ENCODE measurements at places on chromosomes 7 and 10.
A peak's percentile ranks its signal among the peaks of the same experiment; 100 is the strongest.

DNA sequence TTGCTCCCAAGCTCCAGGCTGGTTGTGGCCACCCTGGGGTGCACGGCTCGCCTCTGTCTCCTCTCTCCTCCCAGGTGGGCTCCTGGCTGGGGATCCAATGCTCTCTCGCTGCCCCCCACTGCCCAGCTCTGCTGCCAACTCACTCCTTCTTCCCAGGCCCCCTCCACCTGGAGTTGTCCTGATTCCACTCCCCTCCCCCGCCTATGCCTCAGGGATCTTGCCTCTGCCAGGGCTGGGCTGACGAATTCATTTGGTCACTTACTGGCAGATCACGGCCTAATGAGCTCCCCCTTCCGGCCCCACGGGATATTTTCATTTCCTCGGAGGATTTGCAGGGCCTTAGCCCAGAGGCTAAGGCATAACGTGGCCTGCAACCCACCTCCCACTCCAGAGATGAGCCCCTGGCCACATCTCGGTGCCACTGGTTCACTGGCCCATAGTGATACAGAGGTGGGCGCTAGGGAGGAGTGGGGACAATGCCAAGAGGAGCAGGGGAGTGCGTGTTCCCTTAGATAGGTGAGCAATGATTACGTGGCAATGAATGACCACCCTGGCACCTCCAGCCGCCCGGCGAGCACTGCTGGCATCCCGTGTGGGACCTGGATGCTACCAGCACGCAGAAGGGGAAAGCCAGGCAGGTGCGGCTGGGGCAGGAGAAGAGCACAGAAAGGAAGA lies 344.6 kb upstream of the SHH start:
- DNase-seq: no peak

DNA sequence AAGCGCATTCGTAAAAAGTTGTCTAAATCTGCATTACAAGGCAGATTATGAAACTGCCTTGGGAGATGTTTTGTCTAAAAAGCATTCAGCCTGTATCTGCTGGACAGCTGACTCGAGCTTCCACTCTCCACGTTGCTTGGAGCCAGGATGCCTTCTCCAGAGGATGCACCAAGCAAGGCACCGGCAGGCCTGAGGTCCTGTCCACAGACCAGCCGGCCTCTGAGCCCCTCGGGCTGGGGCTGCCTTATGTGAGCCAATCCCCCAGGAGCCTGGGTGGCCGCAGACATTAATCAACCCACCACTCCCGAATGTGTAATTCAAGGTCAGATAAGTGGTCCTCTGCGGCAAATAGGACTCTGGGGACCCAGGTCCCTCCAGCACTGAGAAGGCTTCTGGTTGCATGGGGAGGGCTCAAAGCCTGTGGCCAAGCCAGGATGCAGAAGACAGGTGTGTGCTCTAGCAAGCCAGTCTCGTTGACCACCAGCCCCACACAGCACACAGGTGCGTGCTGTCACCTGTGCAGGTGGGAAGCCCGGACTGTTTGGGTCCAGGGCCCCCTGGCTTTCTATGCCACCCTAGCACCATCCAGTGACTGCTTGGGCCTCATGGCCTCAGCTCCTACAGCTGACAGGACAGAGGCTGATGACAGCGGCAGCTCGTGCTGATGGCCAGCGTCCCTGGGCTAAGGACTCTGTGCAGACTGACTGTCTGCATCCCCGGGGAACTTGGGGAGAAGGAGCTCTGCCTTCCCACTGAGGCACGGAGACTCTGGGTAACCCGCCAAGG lies 4.8 kb upstream of the RET start:
- DNase-seq: no peak

DNA sequence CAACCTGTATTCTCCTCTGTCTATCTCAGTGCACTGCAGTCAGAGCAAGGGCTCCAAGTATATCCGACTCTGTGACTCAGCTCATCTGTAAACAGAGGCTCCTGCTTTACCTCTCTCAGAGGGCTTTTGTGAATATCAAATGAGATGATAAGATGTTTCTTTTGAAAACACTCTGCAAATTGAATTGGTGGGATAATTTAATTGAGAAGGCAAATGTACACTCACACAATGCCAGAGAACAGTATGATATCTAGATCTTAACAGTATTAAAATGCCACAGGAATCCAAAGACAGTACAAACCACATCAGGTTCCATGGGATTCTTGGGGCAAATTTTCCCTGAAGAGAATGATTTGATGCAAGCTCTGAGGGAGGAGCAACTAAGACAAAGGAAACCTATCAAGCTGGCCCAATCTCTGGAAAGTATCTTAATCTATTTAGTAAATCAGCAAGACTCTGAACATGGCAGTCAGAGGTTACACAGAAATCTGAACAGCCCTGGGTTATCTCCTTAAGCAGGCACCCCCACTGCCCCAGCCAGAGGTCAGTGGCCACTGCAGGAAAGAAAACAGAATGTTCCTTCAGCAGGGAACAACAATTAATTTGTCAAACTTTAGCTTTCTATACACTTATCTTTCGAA lies 45.9 kb downstream of the DOCK4 start:
- DNase-seq: no peak

GRCh38 chr7:43114458-43114780 lies 2.0 kb downstream of the HECW1 start:
- DNase-seq: no peak

- no peak for DNase-seq
Measured at GRCh38 chr7:130937016-130937415, 203.0 kb upstream of the KLF14 start.

- DNase-seq: no peak
Measured at GRCh38 chr10:78906734-78907390, 161.9 kb upstream of the ZMIZ1 start.

- no peak for DNase-seq
Measured at GRCh38 chr7:137909042-137909441, 62.3 kb upstream of the DGKI start.

DNA sequence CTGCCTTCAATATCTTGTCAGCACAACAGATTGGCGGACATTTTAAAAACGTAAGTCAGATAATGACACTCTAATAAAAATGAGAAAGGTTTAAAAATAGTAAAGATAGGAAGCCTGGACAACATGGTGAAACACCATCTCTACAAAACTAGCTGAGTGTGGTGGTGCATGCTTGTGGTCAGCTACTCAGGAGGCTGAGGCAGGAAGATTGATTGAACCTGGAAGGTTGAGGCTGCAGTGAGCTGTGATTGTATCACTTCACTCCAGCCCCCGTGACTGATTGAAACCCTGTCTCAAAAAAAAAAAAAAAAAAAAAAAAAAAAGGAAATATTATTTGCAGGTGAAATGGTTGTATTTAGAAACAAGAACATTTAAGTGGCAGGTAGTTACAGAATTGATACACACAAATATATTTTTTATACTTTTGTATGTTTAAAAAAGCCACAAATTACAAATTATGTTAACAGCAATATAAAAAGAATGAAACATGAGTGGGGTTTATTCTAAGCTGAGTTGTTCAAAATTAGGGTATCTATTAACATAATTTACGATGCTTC lies 141.9 kb downstream of the ADK start:
- DNase-seq: no peak

- DNase-seq: no peak
Measured at GRCh38 chr7:50261593-50261992, 42.9 kb upstream of the IKZF1 start.

DNA sequence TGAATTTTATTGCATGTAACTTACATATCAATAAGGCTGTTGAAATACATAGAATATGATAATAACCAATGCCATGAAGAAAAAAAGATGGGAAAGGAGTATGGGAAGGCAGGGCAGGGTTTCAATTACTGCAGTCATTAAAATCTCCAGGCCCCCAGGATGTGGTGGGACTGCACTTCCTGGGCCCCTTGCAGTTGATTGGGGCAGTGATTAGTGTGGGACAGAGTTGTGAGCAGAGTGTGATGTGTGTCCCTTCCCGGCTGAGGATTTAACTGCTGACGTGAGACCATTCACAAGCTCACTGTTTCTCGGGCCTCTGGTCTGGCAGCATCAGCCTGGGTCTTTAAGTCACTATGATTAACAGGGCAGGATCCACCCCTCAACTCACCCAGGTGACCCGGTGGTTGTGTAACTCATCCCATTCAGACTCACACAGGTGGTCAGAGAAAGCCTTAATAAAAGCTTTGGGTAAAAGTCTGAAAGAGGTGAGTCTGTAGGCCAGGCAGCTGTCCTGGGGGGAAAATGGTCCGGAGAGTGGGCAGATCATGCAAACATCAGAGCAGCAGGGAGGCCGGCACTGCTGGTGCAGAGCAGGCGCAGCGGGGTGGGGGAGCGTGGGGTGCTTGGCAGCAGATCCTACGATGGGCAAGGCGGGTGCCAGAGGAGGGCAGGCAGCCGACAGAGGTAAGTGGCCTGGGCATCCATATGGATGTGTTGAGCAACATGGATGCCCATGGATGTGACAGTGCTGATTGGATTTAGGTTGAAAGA lies 36.3 kb upstream of the WDFY4 start:
- peak; percentile 52 for DNase-seq

DNA sequence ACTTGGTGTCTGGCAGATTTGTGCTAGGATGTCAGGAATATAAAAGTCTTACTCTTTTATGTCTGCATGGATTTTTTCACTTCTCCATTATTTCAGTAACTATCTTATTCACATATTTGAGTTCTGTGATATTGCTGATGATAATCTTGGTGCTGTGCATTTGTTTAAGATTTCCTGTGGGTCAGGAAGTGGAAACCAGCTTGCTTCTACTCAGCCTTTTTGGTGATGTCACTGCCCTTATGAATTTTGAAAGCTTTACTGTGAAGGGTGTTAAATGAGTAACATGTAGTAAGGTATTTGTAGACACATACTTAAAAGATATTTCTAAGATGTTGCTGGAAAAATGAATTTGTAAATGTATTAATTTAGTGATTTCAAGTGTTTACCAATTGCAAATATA lies 69.5 kb upstream of the VOPP1 start:
- peak; percentile 33 for DNase-seq

DNA sequence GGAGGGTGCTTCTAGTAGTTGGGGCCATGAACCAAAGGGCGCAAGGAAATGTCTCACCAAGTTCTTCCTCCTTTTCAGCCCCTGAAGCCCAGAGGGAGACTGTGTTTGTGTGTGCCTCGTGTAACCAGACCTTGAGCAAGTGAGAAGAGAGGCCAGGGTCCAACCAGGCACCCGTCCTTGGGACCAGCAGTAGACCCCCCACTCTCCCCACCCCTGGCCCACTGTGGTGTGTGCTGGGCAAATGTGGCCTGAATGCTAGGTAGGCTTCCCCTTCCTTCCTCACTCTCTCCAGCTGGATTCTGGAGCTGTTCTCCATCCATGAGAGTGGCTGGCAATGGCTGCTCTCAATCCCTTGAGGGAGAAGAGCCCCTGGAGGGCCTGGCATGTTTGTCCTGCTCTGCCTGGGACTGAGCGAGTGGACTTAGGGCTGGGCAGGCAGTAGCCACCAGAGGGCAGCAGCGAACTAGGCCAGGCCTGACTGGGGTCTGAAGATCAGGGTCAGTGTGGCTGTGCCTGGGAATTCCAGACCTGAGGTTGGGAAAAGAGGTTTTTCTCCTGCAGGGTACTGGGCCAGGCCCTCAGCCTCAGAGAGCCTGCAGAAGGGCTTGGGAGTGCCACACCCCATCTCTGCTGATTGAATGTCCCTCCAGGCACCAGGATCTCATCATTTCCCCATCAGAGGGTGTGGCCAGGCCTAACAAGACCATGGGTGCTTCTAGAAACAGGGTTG lies 12.5 kb downstream of the SFRP5 start:
- no peak for DNase-seq

DNA sequence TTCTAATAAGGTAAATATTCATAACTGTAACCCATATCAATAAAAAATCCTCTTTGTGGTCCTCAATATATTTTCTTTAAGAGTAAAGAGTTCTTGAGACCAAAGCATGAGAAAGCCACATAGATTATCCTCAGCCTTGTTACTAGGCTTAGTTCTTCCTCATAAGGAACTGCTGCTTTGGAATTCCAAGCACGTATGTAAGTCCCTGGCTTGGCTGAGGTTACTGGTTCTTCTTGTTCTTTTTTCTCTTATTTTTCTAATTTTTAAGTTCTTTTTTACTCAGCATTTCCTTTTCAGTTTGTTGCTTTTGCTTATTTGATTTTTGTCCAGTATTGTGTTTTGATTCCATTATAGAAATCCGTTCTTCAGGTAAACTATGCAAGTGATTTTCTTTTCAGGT lies 127.3 kb downstream of the MARCHF5 start:
- no peak for DNase-seq

DNA sequence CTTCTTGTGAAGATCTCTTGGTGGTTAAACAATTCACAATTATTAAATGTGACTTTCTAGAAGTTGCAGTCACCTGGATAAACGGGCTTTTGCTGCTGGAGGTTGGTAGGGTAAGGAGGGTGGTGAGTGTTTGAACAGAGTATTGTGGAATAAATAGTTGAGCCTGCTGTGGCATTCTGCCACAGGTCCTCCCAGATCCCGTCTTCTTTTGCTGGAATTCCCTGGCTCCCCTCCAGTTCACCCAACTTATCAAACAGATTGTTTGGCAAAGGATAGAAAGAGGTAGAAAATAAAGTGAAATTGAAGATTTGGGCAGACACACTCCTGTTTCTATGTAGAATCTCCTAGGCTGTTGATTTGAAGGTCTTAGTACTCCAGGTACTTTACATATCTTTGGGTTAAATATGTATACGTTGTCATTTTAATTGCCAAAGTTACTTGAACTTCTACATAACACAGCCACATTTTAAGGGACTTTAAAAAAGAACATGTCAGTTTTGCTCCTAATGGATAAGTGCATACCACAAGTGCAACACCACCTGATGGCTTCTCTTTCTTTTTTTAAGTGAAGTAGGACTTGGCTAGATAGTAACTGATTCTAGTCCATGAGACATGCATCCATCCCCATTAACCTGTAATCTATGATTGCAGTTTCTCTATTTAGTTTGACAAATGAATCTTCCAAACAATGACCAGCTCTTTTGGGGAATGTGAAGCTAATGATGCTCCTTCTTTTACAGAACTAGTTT lies 83.0 kb downstream of the ARL4A start:
- no peak for DNase-seq

DNA sequence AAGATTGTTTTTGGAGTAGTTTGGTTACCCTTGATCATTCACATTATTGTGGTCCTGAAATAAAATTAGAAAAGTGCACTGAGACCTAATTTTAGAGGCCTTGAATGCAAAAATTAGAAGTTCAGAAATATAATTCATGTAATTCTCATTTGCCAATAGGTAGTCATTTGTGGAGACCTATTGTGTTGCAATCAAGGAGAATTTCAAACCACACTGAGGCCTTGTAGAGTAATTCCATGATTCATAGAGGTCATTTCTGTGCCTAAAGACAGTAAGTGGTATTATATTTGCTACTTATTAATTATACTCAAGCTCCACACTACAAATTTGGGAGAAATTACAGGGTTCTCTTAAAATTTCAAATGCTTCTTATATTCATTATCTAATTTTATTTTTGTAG lies 946.8 kb upstream of the POT1 start:
- no peak for DNase-seq

DNA sequence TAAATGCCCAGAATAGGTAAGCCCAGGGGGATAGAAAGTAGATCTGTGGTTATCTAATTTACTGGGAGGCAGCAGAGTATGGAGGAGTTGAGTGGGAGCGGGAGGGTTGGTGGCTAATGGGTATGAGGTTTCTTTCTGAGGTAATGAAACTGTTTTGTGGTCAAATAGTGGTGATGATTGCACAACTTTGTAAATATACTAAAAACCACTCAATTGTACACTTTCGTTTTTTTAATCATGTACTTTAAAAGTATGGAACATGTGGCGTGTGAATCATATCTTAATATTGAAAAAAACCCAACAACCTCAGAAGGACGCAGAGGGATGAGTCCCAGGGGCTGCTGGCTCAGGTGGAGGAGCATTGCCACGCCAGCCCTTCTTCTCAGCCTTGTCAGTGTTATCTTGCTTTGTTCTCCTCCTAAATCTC lies 118.1 kb downstream of the WDR11 start:
- peak; percentile 40 for DNase-seq
